ENCODE measurements at places on chromosomes 12 and 14. TPM values are rescaled to one million over a fixed set of nuclear protein-coding genes. Genes with fewer than 3 reads are reported as not detected.

Gene MBIP
- 24.7 TPM for total RNA-seq

Gene TRPV4
- 3.8 TPM for total RNA-seq

Gene TAS2R7
- total RNA-seq: not detected

Gene INHBC
- not detected for total RNA-seq

Gene VSX2
- total RNA-seq: 0.17 TPM

Gene NPAS3
- total RNA-seq: 44.2 TPM

Gene JAG2
- total RNA-seq: 17.3 TPM

Gene RNASE7
- total RNA-seq: not detected

Gene RPL10L
- total RNA-seq: not detected

GRCh38 chr12:38906482-38907200 is 1.2 kb upstream of the CPNE8 start:
- no peaks in the 10 kb centered on the region for H3K27me3 ChIP-seq
- peak overlapping the region; percentile 88 for H3K27ac ChIP-seq
- H3K36me3 ChIP-seq: no peaks in the 10 kb centered on the region
- DNase-seq: peak; percentile 73
- H3K4me1 ChIP-seq: peaks cover 21% of the 10 kb centered on the region

GRCh38 chr14:68894802-68895703 is 84.0 kb downstream of the ACTN1 start:
- DNase-seq: no peak
- no peak overlapping the region for H3K4me3 ChIP-seq
- peaks cover 63% of the 10 kb centered on the region for H3K36me3 ChIP-seq
- no peaks in the 10 kb centered on the region for H3K4me1 ChIP-seq

GRCh38 chr12:6193853-6194815 is 6.1 kb upstream of the CD9 start:
- peak; percentile 31 for DNase-seq
- no peak overlapping the region for H3K4me3 ChIP-seq
- H3K36me3 ChIP-seq: no peaks in the 10 kb centered on the region
- peaks cover 10% of the 10 kb centered on the region for H3K27me3 ChIP-seq

GRCh38 chr12:3753544-3754284 is 805 bp upstream of the CRACR2A start:
- H3K4me3 ChIP-seq: no peak overlapping the region
- H3K27me3 ChIP-seq: peaks cover 2% of the 10 kb centered on the region
- no peak for DNase-seq
- H3K4me1 ChIP-seq: peaks cover 16% of the 10 kb centered on the region
- H3K27ac ChIP-seq: no peak overlapping the region

DNA sequence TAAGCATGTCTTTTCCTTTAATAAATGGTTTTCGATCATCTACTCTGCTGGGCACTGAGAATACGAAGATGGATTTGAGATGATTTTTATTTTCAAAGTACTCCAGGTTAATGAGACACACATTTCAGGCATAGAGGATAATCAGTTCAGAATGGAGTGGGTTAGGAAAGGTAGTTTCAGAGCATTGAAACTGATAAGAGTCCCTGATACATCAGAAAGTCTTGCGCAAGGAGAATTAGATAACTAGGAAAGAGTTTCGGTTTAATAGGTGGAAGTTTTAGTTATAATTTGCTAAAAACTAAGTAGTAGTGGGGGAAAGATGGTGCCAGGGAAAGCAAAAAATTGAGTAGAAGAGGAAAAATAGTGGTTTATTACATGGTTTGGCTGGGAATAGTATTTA is 50.1 kb downstream of the ZDHHC17 start:
- H3K27me3 ChIP-seq: no peaks in the 10 kb centered on the region
- no peak overlapping the region for H3K27ac ChIP-seq
- H3K4me1 ChIP-seq: no peaks in the 10 kb centered on the region
- no peak overlapping the region for H3K4me3 ChIP-seq
- no peak for DNase-seq
- H3K36me3 ChIP-seq: no peaks in the 10 kb centered on the region

DNA sequence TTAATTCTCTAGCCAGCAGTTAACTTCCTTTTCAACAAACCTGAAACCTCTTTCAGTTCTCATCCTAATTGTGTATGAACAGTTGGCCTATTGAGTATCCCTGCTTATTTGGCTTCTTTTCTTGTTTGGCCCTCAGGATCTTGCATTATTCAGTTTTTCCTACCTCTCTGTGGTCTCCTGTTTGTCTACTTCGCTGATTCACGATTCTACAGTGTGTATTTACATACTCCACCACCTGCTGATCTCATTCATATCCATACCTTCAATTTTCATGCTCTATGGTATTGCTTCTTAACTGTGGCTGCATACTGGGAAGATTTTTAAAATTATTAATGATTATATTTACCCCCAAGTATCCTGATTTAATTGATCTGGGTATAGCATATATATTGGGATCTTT is 56.4 kb downstream of the RASSF9 start:
- no peaks in the 10 kb centered on the region for H3K27me3 ChIP-seq
- H3K36me3 ChIP-seq: no peaks in the 10 kb centered on the region
- H3K4me1 ChIP-seq: no peaks in the 10 kb centered on the region
- H3K27ac ChIP-seq: no peak overlapping the region
- no peak overlapping the region for H3K4me3 ChIP-seq

- H3K36me3 ChIP-seq: no peaks in the 10 kb centered on the region
- H3K27me3 ChIP-seq: no peaks in the 10 kb centered on the region
- H3K27ac ChIP-seq: no peak overlapping the region
- no peaks in the 10 kb centered on the region for H3K4me1 ChIP-seq
Observed at GRCh38 chr12:103028881-103029639, 71.6 kb downstream of the ASCL1 start.

GRCh38 chr12:71999795-72000194 is 61.1 kb downstream of the TPH2 start:
- H3K27me3 ChIP-seq: no peaks in the 10 kb centered on the region
- no peak for DNase-seq
- no peaks in the 10 kb centered on the region for H3K4me1 ChIP-seq
- no peaks in the 10 kb centered on the region for H3K36me3 ChIP-seq
- H3K27ac ChIP-seq: no peak overlapping the region
- no peak overlapping the region for H3K4me3 ChIP-seq

GRCh38 chr12:98402671-98403070 is 112.7 kb upstream of the TMPO start:
- H3K27me3 ChIP-seq: no peaks in the 10 kb centered on the region
- no peaks in the 10 kb centered on the region for H3K36me3 ChIP-seq
- peaks cover 8% of the 10 kb centered on the region for H3K4me1 ChIP-seq
- H3K27ac ChIP-seq: no peak overlapping the region

GRCh38 chr14:37637341-37637740 is 41.9 kb downstream of the TTC6 start:
- no peak overlapping the region for H3K27ac ChIP-seq
- H3K36me3 ChIP-seq: no peaks in the 10 kb centered on the region
- H3K4me3 ChIP-seq: no peak overlapping the region
- no peak for DNase-seq
- no peaks in the 10 kb centered on the region for H3K27me3 ChIP-seq
- no peaks in the 10 kb centered on the region for H3K4me1 ChIP-seq

DNA sequence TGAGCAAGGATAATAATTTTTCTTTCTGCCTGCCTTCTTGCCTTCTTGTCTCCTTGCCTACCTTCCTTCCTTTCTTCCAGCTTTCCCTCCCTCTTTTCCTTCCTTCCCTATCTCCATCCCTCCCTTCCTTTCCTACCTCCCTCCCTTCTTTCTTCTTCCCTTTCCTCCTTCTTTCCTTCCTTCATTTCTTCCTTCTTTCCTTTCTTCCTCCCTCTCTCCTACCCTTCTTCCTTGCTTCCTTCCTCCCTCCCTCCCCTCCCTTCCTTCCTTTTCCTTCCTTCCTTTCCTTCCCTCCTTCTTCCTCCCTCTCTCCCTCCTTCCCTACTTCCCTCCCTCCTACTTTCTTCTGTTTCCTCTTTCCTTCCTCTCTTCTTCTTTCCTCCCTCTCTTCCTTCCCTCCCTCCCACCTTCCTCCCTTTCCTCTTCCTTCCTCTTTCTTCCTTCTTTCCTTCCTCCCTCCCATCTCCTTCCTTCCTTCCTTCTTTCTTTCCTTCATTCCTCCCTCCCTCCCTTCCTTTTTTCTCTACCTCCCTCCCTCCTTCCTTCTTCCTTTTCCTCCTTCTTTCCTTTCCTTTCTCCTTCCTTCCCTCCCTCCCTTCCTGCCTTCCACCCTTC is 329.8 kb downstream of the APAF1 start:
- no peaks in the 10 kb centered on the region for H3K27me3 ChIP-seq
- no peak for DNase-seq
- H3K4me3 ChIP-seq: no peak overlapping the region
- no peaks in the 10 kb centered on the region for H3K4me1 ChIP-seq

- H3K27ac ChIP-seq: peak overlapping the region; percentile 73
- no peak for DNase-seq
- H3K4me3 ChIP-seq: no peak overlapping the region
- peaks cover 8% of the 10 kb centered on the region for H3K36me3 ChIP-seq
- H3K4me1 ChIP-seq: peaks cover 24% of the 10 kb centered on the region
- H3K27me3 ChIP-seq: no peaks in the 10 kb centered on the region
Observed at GRCh38 chr12:109870648-109871047, 9.7 kb downstream of the GLTP start.

- no peaks in the 10 kb centered on the region for H3K36me3 ChIP-seq
- H3K4me3 ChIP-seq: no peak overlapping the region
Observed at GRCh38 chr14:60323199-60323896, 74.3 kb downstream of the PPM1A start.

Measured in spinal cord (tissue), 10 donors.